Activated naive CD8-positive, alpha-beta T cell treated with anti-CD3 and anti-CD28 coated beads, Interleukin-2, amount 10 ng/mL, durations not matched to agents 7 days and 5 days (primary cell): ENCODE measurements at places on chromosomes 5 and 9. TPM values are rescaled to one million over a fixed set of nuclear protein-coding genes. Genes with fewer than 3 reads are reported as not detected.

GRCh38 chr9:92706218-92706940 lies 36.4 kb upstream of the IPPK start:
- H3K27me3 ChIP-seq = no peaks in the 10 kb centered on the region
- H3K27ac ChIP-seq = peak overlapping the region; percentile 17
- H3K4me3 ChIP-seq = no peak overlapping the region
- H3K4me1 ChIP-seq = peaks cover 11% of the 10 kb centered on the region
- no peak for DNase-seq

GRCh38 chr5:65760504-65761275 lies 38.7 kb downstream of the NLN start:
- peaks cover 4% of the 10 kb centered on the region for H3K36me3 ChIP-seq
- H3K27me3 ChIP-seq = no peaks in the 10 kb centered on the region
- DNase-seq = peak; percentile 37
- H3K4me1 ChIP-seq = peaks cover 6% of the 10 kb centered on the region
- no peak overlapping the region for H3K27ac ChIP-seq

GRCh38 chr9:68781928-68782327 lies 76.9 kb downstream of the PIP5K1B start:
- H3K27me3 ChIP-seq = no peaks in the 10 kb centered on the region
- peaks cover 1% of the 10 kb centered on the region for H3K36me3 ChIP-seq
- H3K4me1 ChIP-seq = peaks cover 6% of the 10 kb centered on the region
- no peak for DNase-seq
- H3K27ac ChIP-seq = no peak overlapping the region
- H3K4me3 ChIP-seq = peak overlapping the region; percentile 40

DNA sequence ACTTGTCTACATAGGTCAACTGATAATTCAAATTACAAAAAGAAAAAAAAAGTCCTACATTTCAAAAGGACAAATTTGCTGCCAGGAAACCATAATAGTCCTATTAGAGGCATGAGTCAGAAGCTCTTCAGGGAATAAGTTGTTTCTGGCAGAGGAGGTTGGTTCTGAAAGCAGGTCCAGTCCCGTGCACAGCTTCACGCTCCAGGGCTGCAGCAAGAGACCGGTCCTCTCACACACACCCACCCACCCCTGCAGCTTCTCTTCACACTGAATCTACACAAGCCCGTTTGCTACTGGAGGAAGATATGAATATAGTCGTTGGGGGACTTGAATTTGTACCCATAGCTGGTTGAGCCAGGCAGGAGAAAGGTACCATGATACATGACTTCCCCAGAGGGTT lies 36.9 kb upstream of the SLC1A3 start:
- H3K27me3 ChIP-seq = peaks cover 4% of the 10 kb centered on the region
- no peaks in the 10 kb centered on the region for H3K36me3 ChIP-seq
- DNase-seq = no peak
- no peak overlapping the region for H3K4me3 ChIP-seq

DNA sequence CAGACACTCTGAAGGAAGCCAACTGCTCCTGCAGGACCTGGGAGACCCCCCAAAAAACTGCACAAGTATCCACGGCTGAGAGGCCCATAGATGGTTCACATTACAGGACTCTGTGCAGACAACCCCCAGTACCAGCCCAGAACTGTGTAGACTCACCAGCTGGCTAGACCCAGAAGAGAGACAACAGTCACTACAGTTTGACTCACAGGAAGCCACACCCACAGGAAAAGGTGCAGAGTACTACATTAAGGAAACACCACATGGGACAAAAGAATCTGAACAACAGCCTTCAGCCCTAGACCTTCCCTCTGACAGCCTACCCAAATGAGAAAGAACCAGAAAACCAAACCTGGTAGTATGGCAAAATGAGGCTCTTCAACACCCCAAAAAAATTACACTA lies 281.2 kb upstream of the RGMB start:
- DNase-seq = no peak
- H3K4me1 ChIP-seq = peaks cover 2% of the 10 kb centered on the region
- H3K36me3 ChIP-seq = no peaks in the 10 kb centered on the region
- no peaks in the 10 kb centered on the region for H3K27me3 ChIP-seq
- no peak overlapping the region for H3K27ac ChIP-seq

UBE2QL1 gene
- total RNA-seq = not detected

FOXD4 gene
- 0.22 TPM for total RNA-seq
